NCI-H1694 treated with DMSO at 0.1 percent for 48 hours (cell line): ENCODE measurements at places on chromosomes 7 and 10.

DNA sequence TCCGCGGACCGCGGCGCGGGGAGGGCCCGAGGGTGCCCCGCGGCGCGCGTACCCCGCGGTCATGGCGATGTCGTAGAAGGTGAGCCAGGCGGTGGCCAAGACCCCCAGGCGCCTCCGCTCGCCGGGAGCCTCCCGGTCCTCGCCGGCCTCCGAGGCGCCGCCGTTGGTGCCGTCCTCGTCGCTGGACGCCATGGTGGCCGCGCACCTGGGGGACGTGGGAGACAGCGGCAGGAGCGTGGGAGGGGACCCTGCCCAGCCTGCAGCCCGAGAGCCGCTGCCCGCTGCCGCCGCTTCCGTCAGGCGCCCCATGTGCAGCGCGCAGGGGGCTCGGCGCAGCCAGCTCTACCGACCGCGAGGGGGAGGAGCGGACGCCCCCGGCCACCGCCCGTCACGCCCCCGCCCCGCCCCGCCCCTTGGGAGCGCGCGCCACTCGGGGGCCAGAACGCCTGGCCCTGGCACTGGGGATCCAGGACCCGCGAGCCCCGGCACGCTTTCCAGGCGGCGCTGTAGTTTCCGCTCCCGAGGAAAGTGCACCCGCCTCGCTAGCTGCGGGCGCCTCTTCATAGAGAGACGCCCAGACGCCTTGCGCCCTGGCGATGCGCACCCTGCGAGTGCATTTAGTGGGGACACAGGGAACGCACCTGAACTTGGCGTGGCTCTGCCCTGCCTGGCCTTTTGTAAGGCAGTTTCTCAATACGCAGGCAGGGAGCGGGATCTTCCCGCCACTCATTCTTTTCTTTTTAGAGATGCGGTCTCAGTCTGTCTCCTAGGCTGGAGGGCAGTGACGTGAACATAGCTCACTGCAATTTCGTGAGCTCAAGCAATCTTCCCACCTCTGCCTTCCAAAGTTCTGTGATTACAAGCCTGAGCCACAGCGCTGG is at the start of gene HACD1:
TSS of gene HACD1 (minus strand) at position 344 of the 881 bp plus-strand sequence. CDS start at position 309, 35 bp downstream.
- peak; percentile 36 for DNase-seq

- DNase-seq: no peak
Measured at GRCh38 chr7:96591159-96591899, 118.3 kb downstream of the SEM1 start.

GRCh38 chr10:48582970-48583369 is 21.9 kb downstream of the ARHGAP22 start:
- DNase-seq: peak; percentile 49

- DNase-seq: no peak
Measured at GRCh38 chr7:14115701-14116100, 126.2 kb upstream of the ETV1 start.

- DNase-seq: no peak
Measured at GRCh38 chr7:32143301-32143700, 73.1 kb upstream of the PDE1C start.

DNA sequence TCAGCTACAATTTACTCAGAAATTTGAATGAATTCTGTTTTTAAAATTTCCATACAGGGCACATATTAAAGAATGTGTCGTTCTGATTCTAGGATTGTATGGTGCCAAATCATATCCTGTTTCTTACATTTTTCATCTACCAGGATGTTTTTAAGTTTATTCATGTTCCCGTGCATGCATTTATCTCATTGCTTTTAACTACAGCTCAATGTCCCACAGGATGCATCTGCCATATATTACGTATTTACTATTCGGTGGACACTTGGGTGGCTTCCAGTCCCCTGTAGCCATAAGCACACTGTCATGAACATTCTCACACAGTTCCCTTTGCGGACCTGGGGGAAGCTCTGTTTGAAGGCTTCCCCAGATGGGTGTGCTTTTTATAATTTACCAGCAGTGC is 122.3 kb downstream of the CCDC71L start:
- DNase-seq: no peak

GRCh38 chr10:94760586-94761178 is 1.8 kb upstream of the CYP2C19 start:
- DNase-seq: no peak

GRCh38 chr7:99440195-99440594 is 1.5 kb downstream of the CPSF4 start:
- DNase-seq: no peak

DNA sequence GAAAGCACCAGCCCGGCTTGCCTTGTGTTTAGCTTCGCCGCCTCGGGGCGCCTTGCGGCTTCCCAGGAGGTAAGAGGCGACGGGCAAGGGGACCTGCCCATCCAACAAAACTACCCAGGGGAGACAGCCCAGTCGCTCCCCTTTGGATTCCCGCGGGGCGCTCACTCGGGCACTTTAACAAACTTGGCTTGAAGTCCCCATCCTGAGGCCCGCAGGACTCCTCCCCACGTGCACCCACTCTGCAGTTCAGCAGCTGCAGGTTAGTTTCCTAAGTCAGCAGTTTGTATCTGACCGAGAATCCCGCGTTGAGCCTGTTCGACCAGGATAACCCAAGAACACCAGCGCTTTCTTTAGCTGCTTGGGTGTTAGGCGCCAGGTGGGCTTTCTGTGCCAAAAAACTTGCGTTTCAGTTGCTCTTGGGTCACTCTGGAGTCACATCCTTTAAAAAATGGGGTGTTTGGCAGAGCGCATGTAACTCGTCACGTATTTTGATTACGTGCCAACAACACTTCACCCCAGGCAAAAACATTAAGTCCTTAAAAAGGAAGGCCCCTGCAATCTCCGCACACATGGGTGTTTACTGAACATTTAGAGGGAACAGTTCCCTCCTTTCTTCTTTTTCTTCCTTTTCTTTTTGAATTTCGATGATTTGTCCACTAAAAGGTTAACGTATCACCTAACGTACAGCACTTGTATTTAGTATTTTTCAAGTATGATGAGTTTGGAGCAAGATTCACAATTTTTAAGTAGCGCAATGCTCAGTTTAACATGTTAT is 876 bp downstream of the DNAH11 start:
- no peak for DNase-seq

DNA sequence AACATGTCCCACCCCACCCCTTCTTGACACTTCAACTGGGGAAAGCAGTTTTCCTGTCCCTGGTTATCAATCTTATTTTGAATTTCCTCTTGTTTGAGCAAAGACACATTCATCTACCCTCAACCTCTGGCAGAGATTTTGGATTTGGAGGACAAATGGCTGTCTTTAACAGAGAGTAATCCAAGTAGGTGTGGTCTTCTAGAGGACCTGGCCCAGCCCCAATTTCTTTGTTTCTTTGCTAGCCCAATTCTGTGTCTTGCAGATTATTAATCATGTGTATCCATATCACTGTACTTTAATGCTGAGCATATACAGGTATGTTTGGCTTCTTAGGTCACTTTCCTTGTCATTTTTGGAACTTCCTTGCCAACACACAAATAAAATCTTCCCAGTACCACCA is 58.8 kb upstream of the ADCY1 start:
- no peak for DNase-seq

- DNase-seq: no peak
Measured at GRCh38 chr10:11157292-11158076, 139.8 kb downstream of the CELF2 start.

DNA sequence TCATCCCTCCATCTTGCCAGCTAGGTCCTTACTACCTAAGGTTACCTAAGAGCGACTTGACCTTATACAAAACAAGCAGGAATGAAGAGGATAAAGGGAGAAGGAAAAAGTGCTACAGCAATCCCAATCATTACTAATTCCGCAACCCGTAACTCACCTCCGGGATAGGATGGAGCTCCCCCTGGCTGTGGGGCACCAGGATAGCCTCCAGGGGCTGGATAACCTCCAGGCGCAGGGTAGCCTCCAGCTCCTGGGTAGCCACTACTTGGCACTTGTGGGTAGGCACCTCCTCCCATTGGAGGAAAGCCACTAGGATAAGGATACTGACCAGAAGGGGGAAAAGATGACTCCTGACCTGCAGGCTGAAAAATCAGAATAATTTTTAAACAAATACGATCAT is 15.8 kb downstream of the ANXA7 start:
- no peak for DNase-seq

- DNase-seq: no peak
Measured at GRCh38 chr10:111410740-111411139, 333.9 kb downstream of the ADRA2A start.

- DNase-seq: no peak
Measured at GRCh38 chr10:69445041-69445440, 6.2 kb upstream of the TSPAN15 start.

GRCh38 chr10:104582602-104582951 is 58.5 kb upstream of the SORCS3 start:
- no peak for DNase-seq

DNA sequence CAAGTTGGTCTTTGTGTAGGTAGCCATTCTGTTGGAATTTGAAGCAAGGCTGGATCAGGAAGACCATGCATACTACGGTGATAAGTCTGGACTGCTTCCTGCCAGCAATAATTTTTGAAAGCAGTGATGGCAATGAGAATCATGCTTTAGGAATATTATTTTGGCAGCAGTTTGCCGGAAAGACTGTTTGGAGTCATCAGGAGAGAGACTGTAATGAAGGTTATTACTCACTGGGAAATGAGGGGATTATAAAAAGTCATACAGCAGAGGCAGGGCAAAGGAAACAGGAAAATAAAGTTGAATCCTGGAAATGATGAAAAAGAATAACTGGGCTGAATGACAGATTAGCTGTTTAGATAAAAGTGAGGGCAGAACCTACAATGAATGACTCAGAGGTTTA is 1136.8 kb upstream of the AUTS2 start:
- DNase-seq: no peak

DNA sequence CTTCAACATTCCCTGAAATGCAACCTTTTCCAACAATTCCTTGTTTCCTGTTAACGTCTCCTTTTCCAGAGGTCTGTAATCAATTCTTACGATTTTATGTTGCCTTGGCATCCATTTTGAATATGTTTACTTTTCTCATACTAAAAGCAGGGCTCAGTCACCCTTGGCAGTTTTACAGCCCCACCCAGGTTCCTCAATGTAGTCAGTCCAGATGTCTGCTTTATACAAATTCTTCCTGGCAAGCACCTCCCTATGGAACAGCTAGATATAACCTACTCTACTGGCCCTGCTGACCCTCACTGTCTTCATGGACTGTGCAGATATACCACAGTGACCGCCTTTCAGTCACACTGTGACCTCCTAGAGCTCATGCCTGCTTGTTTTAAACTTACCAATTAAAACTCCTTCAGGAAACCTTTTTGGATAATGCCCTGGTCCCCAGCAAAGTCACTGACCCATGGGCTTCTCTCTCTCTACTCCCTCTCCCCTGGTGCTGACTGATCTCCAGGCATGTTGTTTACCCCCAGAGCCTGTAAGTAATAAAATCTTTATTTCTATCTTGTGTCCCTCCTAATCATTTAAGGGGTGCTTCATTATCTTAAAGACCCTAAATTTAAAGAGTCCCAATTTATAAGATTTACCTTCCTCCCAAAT is 147.1 kb upstream of the STEAP1 start:
- DNase-seq: no peak

- no peak for DNase-seq
Measured at GRCh38 chr7:557558-557881, 37.9 kb upstream of the PDGFA start.

DNA sequence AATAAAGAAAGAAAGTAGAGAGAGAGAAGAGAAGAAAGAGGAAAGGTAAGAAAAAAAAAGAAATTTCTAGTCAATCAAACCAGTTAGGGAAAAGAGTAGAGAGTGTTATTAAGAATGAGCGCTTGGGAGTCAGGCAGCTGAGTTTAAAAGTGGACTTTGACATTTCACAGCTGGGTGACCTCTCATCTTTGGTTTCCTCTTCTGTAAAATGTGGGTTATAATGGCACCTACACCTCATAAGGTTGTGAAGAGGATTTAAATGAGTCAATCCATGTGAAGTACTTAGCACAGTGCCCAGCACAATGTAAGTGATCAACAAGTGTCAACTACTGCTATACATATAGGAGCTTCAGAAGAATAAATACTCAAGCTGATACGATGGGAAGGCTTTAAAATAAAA is 12.2 kb downstream of the HOXA1 start:
- DNase-seq: no peak

DNA sequence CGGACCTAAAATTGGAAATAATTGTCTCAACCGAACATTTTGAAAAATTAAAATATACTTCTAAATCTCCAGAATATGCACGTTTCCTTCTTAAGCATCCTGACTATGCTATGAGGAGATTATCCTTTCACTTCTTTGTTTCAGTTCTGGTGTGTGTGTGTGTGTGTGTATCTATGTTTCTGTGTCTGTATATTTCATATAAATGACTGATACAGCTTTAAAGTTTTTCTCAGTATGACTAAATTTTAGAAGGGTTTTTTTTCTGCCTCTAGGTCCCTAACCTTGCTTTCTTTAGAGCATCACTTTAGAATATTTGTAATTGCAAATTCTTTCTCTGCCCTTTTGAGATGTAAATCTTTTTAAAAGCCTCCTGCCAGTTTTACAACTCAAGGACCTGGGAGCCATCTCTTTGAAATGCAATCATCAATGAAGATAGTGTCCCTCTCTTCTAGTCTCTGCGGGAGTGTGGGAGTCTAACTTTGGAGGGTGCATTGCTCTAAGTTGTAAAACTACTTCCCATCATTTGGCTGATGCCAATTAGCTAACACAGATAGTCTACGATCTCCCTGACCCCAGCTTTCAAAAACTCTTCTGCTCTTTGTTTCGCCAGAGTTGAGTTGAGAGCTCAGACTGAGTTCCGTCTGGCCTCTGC is 782.0 kb upstream of the ZWINT start:
- no peak for DNase-seq

- DNase-seq: no peak
Measured at GRCh38 chr10:93475871-93476270, 6.3 kb downstream of the MYOF start.

GRCh38 chr10:16944402-16944801 is 127.2 kb upstream of the RSU1 start:
- DNase-seq: no peak

- DNase-seq: no peak
Measured at GRCh38 chr7:46230990-46231305, 309.9 kb upstream of the IGFBP3 start.

- DNase-seq: no peak
Measured at GRCh38 chr7:42238709-42239366, 1.8 kb upstream of the GLI3 start.

GRCh38 chr10:5443429-5443828 is 31.1 kb downstream of the NET1 start:
- DNase-seq: no peak

DNA sequence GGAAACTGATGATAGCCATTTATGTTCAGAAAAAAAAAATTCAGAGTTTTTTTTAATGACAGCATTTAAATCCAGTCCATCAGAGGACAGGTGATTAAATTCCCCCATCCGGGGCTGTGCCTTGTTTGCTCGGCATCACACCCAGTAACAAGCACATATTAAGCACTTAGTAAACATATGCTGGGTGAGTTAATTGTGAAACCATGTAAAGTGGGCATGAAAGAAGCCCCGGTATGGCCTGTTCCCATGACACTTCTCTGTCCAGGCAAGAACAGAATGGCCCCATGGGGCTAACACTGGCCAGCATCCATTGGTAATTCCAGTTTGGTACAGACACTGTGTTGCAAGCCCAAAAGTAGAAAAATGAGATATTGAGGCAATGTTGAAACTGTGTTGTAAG is 220.8 kb upstream of the RNF32 start:
- no peak for DNase-seq
